ENCODE measurements at places on chromosomes 2 and 18. TPM values are rescaled to one million over a fixed set of nuclear protein-coding genes. Genes with fewer than 3 reads are reported as not detected.

DNA sequence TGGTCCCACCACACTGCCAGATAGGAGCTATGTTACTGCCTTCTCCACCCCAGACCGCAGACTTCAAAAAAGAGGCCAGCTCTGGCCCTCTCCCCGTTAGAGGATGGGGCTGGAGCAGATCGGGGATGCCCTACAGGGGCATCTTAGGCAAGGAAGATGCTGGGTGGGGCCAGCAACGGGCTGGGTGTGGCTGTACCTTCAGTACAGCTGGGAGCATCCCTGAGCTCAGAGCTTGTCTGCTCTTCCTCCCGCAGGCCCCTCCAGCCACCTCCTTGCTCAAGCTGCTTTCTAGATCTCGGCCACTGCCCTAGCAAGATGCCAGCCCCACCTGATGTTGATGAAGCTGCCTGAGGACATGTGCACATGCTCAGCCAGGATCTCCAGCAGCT is 9.8 kb downstream of the PTPRN start:
- no peak for DNase-seq

DNA sequence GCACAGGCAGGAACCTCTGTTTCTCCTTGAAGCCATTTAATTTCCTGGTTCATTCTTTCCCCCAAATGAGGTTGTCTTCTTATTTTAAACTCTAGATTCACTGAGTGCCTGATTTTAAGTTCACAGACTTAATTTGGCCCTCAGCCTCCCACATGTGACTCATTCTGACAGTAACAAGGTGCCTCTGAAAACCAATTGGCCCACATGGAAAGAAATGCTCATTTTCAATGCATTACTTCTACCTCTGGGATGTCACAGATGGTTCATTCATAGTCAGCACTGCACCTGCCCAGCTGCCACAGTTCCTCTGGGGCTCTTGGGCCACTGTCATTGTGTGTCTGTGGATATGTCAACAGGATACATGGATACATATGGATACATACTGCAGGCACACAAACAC is 140.4 kb upstream of the CAPN13 start:
- no peak for DNase-seq

DNA sequence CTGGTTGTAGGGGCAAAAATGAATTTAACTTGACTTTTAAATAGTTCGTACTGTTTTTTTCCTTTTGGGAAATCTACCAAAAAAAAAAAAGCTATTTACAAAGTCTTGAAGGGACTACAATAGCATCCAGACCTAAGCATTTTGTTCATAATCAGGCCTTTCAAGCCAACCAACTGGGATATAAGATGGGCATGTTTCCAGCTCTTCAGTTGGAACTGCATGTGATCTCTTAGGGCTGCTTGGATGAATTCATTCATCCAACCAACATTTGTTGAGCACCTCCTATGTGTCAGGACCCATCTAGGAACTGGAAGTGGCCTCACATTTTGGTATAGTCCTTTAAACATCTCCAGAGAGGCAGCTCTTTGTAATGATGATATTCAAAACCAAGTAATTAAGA is 98.6 kb downstream of the AAK1 start:
- DNase-seq, result no peak

DNA sequence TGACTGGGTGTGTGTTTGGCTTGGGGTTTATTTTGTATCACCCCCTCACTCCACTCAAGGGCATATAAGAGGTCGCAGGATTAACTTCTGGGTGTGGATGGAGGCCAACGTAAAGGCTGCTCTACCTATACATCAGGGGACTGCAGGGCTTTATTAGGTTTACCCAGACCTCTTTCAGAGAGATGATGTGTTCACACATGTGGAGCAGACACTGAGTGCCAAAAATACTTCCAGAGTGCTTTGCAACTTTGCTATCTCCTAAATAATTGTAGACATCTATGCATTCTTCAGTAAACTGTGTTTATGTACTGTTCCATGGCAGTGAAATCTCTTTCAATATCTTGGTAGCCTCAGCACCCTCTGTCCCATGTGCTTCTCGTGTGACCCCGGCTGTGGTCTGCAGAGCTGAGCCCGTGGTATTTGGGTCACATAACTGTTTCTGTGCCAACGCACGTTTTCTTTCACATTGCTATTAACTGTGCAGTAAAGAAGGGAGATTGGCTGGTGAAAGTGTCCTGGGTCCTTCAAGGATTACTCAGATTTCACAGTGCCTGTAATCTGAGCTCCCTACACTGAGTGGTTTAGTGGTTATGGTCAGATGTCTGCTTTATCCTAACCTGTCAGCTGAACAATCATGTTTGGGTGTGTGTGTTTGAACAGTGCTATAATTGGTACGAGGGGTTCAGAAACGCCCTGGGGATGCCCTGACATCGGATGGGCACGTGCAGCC is 208.1 kb downstream of the VAPA start:
- DNase-seq, result no peak

- DNase-seq, result no peak
Measured at GRCh38 chr2:17709897-17710296, 43.7 kb downstream of the SMC6 start.

- no peak for DNase-seq
Measured at GRCh38 chr2:203859030-203859789, 8.4 kb upstream of the CTLA4 start.

DNA sequence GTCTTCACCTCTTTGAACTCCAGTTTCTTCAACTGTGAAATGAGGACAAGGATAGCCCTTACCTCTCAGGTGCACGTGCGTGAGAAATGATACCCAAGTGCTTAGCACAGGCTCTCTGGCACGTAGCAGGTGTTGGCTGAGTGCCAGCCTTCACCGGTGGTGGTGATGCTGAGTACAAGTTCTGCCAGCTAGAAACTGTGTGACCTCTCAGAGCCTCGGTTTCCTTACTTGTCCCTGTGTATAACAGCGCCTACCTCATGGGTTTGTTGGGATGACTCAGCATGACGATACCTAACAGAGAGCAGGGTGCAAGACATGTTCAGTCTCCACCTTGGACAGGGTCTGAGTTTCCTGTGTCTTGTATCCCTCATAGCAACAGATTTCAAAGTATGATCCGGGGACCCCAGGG is 205.1 kb downstream of the TNS1 start:
- no peak for DNase-seq

GRCh38 chr2:177076636-177077179 is 135.9 kb upstream of the HNRNPA3 start:
- DNase-seq, result no peak

GRCh38 chr2:215271446-215271845 is 40.4 kb upstream of the ATIC start:
- no peak for DNase-seq

DNA sequence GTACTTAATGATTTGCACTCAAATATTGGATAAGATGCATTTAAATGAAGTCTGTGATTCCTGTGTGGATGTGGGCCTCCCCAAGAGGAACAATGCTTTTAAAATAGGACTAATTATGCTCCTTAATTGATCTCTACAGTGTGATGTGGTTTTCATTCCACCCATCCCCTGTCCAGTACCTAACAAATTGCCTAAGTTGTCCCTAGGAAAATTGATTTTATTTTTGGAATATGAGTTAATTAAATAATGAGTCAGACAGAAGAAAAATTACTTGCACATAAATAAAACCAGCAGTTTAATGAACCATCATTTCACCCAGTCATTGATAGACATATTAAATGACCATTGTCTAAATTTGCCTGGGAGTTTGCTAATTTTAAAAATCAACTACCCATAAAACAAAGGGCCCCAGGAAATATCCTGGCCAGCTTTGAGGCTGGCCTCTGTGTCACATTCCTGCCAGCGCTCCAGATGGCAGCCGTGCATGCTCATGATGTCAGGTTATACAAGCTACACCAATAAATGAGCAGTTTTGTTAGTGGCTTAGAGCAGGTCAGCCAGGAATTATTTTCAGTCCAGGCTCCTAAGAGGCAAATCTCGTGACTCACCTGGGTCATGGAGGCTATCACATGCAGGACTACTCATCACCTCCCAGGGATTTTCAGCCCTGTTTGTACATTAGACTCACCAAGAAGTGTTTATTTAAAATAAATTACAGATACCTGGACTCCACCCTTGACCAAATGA is 31.9 kb downstream of the ABHD3 start:
- no peak for DNase-seq

DNA sequence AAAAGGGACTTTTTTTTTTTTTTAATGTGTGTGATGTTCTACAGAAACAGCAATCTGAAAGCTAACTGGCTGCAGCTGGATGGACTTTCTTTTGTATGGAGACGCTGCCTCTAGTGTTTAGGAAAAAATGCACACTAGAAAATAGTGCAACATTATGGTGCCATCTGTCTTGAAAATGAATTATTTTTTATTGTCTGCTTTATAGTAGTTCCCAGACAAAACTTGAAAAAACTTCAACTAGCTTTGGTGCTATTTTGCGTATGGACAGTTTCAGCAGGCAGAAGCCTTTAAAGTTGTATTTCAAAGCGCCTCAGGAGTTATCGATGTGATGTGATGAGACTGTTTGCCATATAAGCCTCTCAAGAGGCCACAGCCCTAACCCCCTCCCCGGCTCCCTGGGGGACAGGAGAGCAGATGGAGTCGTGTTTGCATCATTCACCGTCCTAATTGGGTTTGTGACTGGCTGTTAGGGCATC is 86.9 kb downstream of the LTBP1 start:
- peak; percentile 29 for DNase-seq

GRCh38 chr18:63907664-63908063 is at the start of gene SERPINB10:
Gene SERPINB10, plus strand, starts transcription at chr18:63907958. Its CDS starts 7,553 bp downstream, at chr18:63915511.
- DNase-seq, result no peak

DNA sequence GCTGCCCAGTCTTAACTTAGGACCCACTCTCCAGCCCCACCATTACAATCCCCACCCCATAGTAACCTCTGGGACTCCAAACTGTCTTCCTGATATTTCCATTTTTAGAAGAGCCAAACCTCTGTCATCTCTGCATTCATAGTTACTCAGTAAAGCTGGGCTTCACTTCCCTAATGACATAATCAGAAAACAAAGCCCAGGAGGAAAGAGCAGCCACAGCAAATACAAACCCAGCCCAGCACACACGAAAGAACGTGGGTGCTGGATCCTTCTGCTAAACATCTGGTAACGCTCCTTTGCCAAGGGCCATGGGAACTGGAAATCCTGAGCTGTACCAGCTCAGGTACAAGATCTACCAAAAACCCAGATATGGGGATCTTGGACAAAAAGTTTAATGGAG is 36.8 kb upstream of the RIOK3 start:
- DNase-seq, result no peak

- no peak for DNase-seq
Measured at GRCh38 chr2:23793476-23793875, 133.4 kb downstream of the ATAD2B start.

DNA sequence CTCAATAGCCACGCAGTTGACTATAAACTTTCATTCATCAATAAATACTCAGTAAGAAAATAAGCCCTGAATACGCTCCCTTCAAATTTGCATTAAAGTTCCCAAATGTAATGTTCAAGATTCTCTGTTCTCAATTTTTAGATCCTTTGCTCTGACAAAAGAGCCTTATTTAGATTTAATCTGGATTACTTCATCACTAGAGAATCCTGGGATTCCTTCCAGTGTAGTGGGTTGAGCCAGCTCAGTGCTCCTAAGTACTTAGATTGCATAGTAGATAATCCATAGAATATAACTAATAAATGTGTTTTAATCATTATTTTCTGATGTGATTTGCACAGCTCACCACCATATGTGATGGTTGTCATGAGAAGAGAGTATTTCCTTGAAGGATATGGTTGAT is 1286.2 kb downstream of the SUCLG1 start:
- DNase-seq, result no peak

GRCh38 chr2:46010925-46011490 is 286.2 kb upstream of the EPAS1 start:
- peak; percentile 54 for DNase-seq

GRCh38 chr2:134689315-134689714 is 29.5 kb downstream of the TMEM163 start:
- no peak for DNase-seq

- DNase-seq, result no peak
Measured at GRCh38 chr2:6749962-6750361, 115.7 kb downstream of the CMPK2 start.

- peak; percentile 65 for DNase-seq
Measured at GRCh38 chr2:159131914-159132281, 154.6 kb downstream of the WDSUB1 start.

The UGT1A9 gene
- not detected for total RNA-seq

The ZEB2 gene
- total RNA-seq, result 0.51 TPM

The TWIST2 gene
- total RNA-seq, result 0.38 TPM

The MAP3K19 gene
- not detected for total RNA-seq

The FBXO36 gene
- 1.2 TPM for total RNA-seq

The UGT1A7 gene
- not detected for total RNA-seq

The GPC1 gene
- 12.5 TPM for total RNA-seq

The FAHD2B gene
- total RNA-seq, result 8.9 TPM

The PGAP1 gene
- 3.6 TPM for total RNA-seq
